RCC 7860 (cell line): ENCODE measurements at places on chromosomes 2 and 18.

DNA sequence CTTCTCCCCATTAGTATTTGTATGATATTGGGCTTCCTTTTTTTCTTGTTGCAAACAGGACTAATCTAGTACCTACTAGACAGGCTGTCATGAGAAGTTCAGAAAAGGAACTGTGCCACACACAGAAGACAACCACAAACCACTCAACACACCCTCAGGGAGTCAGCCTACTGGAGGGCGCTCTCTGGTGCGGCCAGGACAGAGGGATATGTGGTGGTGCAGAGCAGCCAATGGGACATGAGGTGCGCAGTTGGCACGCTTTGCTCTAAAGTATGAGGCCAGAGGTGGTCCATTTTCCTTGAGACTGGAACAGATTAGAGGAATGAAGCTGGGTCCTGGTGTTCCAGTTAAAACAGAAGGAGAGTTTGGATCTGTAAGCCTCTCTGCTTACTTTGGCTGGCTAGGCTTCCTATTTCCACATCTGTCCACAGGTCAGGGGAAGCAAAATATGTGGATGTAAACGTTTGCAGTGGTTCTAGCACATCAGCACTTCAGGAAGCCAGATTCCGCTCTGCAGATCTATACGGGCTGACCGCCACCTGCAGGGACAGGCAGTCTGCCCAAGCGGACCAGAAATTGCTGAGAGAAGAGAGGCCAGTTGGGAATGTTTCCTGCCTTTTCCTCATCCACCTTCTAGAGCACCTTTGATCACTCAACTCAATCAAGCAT lies 114.1 kb downstream of the GFPT1 start:
- DNase-seq: no peak

DNA sequence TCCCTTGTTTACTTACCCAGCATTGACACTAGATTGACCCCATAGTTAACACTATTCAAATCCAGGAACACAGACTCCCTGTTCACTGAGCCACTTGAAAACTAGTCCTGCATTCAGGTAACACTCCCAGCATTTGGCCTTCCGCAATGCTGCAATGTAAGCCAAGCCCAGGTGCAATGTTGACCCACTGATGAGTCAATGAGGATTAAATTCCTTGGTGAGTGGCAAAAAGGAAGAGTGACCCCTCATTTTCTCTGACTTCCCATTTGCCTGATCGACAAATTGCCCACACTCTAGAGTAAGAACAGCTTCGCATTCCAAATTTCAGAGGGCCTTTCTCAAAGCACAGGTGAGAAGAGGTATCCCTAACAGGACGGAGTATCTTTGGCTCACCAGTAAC lies 251.9 kb downstream of the FBXO15 start:
- no peak for DNase-seq

DNA sequence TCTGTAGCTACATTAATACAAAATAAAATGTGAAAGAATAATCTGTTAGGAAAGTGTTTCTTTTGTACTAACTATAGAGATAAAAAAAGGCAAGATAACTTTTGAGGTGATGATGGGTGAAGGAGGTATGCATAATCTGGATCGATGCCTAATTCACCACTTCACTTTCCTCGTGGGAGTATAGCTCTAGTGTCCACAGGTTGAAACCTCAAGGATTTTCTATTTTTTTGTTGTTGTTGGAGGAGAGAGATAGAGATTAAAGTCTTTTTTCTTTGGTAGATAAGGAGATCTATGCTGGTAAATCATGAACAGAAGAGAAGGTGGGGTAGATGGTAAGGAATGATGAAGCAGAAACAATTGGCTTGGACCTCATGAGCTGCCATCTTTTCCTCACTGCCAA lies 635.3 kb upstream of the ZEB2 start:
- no peak for DNase-seq

GRCh38 chr2:241161646-241162281 lies 11.5 kb downstream of the PPP1R7 start:
- no peak for DNase-seq

- DNase-seq: no peak
Measured at GRCh38 chr2:7950035-7950612, 731.7 kb upstream of the ID2 start.

DNA sequence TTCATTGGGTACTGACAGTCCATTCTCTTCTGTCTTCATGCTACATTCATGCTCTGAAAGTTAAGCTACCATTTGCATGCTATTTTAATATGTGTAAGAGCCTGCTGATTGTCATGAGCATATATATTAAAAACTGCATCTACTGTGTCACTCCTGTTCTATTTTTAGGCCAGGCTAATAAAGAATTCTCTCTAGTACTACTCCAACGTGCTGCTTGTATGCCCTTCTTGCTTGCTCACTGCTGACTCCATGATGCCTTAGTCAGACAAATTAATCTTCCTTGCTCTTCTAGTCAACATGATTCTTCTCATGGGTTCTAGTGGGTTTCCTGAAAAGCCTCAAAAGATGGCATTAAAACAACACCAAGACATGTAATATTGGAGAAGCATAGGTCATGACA lies 1600.1 kb downstream of the DPP10 start:
- no peak for DNase-seq

DNA sequence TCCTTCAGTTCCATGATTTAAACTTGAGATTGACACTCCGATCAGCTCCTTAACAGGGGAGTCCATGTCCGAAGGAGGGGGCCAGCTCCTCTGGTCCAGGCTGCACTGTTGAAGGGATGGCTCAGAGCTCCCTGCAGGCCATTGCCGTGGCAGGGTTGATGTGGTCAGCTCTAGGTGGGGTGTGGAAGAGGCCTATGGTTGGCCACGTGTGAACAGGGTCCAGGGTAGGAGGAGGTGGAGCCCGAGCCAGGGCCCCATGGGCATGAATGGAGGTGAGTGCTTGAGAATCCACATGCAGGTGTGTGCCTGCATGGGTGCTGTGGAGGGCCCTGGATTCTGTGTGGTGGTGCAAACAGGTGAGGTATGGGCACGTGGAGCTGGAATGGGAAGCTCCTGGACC lies 1.1 kb downstream of the SPEG start:
- no peak for DNase-seq

DNA sequence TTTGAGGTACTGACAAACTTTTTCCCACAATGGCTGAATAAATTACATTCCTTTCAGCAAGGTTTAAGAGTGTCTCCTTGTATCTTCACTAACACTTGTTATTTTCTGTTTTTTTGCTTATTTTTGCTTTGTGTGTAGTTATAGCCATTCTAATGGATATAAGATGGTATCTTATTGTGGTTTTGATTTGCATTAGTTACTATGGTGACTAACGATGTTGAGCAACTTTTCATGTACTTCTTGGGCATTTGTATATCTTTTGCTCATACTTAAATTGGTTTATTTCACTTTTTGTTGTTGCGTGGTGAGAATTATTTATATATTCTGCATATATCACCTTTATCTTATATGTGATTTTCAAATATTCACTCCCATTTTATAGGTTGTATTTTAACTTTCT lies 79.9 kb upstream of the FSIP2 start:
- DNase-seq: no peak

DNA sequence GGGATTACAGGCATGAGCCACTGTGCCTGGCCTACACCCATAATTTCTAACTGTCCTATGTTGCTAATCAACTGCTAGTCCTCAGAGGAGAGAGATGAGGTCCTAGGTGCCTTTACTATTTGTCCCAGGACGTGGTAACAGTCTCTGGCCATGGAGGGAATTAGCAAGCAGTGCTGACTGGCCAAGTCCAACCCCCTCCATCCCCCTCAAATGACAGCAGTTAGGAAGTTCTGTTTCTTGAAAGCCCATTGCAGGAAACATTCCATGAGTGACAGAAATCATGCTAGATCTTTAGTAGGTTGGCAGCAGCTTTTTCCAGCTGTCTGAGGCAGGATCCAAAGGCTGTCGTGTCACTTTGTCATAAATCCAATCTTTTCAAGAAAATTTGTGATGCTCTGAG lies 55.7 kb upstream of the REL start:
- no peak for DNase-seq
